NCI-H2029 treated with DMSO at 0.1 percent for 48 hours (cell line): ENCODE measurements at places on chromosomes 7 and 10.

- no peak for DNase-seq
Measured at GRCh38 chr7:98210513-98211220, 572 bp upstream of the BHLHA15 start.

- no peak for DNase-seq
Measured at GRCh38 chr10:70333268-70333667, 49.2 kb downstream of the LRRC20 start.

DNA sequence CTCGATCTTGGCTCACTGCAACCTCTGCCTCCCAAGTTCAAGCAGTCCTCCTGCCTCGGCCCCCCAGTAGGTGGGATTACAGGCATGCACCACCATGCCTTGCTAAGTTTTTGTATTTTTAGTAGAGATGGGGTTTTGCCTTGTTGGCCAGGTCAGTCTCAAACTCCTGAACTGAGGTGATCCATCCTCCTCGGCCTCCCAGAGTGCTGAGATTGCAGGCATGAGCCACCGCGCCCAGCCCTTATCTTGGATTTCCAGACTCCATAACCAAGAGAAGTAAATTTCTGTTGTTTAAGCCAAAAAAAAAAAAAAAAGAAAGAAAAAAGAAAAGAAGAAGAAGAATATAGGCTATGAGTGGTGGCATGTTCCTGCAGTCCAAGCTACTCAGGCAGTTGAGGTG, 53.3 kb upstream of the RABGEF1 start:
- no peak for DNase-seq

GRCh38 chr10:50501924-50502452, 121.8 kb downstream of the SGMS1 start:
- DNase-seq, result no peak

GRCh38 chr10:60649485-60650377, 128.5 kb upstream of the CDK1 start:
- no peak for DNase-seq

DNA sequence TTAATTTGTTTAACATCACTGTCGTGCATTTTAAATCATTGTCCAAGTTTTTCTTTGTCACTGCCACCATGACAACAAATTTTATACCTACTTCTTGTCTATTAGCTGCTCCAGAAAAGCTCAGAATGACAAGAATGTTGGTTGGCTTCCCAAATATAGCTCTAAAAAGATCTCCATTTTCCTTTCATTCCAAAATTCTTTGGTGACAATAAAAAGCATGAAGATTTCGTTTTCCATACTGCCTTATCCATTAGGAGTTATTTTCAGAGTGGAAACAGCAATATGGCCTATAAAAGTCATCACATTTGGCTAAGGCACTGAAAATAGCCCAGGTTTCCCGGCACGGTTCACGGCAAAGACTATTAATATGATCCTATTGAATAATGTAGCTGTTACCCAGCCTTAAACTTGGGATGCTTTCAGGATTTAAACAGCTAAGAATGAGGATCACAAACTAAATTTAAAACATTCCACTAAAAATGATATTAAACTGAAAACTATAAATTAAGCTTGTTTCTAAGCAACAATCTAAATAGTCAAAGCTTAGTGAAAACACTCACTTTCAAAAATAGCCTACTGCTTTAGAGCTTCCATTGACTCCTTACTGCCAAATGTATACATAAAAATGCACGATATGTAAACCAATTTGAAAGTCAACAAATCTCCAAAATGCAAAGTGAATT, 2.7 kb downstream of the CTTNBP2 start:
- no peak for DNase-seq
